Common myeloid progenitor, CD34-positive (primary cell): ENCODE measurements at places on chromosomes 11 and 22.

DNA sequence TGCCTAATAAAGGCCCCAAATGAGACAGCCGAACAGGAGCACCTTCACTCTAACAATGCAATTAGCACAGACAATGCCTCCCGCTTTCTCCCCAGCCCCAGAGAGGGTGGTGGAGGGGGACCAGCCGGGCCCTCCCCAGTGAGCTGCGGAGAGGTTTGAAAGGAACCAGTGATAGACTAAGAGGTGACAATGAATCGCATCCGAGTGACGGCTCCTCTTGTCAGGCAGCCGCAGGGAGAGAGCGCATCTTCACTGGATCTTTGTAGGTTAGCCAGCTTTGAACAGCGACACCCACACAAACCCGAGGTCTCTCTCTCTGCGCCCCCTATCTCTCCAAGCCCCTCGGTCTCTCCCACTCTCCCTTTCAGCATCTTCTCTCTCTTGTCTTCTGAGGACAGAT, 28.0 kb downstream of the FLRT1 start:
- DNase-seq, result no peak

DNA sequence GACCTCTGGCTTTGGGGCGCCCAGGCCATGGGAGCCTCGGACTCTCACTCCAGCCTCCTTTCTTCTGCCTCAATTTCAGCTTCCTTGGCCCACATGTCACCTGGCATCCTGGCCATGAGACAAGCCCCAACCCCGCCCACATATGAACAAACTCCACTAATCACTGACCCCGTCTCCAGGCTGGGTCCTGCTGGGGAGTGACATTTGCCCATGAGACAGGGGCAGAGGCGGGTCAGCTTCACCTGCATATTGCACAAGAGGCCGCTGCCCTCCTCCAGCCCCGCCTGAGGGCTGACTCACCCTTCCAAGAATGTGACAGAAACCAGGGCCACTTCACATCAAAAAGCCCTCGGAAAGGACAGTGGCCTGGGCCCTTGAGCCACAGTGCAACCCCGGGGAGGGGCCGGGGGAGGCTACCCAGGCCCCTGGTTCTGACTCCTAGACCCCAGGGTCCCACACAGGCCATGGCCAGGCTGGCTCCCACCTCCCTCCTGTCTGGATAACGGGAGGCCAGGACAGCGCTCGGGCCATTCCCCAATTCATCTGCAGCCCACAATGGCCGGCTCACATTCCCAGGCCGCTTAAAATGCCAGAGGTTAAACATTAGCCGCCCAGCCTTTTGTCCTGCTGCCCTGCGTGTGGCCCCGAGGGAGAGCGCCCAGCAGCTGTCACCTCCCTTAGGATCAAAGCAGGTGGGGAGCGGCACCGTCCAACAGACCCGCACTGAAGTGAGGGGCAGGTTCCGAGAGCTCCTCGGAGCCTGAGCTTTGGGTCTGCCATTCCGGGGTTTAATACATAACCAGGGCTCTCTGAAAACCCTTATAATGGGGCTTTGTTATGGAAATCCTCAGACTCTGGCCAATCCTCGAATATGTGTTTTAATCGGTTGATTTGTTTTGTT, 42.3 kb downstream of the TRMU start:
- DNase-seq, result no peak

DNA sequence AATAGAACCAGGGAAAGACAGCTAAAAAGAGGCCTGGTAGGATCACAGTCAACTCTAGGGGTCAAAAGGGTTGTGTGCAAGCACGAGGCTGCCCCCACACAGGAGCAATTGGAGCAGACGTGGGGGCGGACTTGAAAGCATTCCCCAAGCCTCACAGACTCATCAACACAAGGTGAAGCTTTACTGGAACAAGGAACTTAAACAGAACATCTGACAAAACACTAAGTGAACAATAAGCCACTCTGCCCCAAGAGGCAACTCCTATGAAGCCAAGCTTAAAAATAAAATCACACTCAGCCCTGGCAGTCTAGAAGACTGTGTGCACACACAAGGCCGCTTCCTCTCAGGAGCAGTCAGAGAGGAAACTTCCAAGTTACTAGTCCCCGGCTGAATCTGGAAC, 32.2 kb upstream of the TEAD1 start:
- DNase-seq, result no peak

DNA sequence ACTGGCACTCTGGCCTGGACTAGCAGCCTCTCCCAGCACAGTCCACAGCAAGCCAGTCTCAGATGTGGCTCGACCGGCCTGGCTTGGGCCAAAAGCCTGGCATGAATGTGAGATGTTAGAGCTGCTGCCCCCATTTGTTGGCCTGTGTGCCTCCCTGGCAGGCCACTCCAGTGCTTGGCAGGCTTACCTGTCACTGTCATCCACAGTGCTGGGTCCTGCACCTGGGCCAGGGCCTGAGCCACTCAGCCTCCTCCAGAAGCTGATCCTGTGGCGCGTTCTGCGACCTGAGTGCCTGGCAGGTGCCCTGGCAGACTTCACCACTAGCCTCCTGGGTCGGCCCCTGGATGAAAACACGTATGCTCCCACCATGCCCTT, 36.1 kb downstream of the RRP8 start:
- no peak for DNase-seq
